ENCODE measurements at places on chromosomes 7 and 10. TPM values are rescaled to one million over a fixed set of nuclear protein-coding genes. Genes with fewer than 3 reads are reported as not detected.
A peak's percentile ranks its signal among the peaks of the same experiment; 100 is the strongest.

Gene PRLHR
- not detected for total RNA-seq

Gene HTRA1
- total RNA-seq, result not detected

Gene C10orf71
- not detected for total RNA-seq

DNA sequence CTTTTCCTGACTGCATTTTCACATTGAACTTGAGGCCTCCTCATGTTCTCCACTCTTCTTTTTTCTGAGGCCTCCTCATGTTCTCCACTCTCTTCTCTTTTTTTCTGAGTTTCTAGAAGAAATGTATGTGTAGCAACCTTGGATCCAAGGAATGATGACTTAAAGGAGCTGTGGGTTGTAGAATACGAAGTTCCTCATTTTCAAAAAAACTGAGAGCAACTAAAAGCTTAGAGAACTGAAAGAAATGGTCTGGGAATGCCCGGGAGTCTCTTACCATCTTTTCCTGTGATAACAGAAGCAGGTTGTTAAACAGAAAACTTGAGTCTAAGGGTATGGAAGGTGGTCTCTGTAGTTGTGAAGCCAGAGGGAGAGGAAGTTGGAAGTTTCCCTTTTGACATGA is 32.8 kb downstream of the MRPS33 start:
- no peak for DNase-seq

DNA sequence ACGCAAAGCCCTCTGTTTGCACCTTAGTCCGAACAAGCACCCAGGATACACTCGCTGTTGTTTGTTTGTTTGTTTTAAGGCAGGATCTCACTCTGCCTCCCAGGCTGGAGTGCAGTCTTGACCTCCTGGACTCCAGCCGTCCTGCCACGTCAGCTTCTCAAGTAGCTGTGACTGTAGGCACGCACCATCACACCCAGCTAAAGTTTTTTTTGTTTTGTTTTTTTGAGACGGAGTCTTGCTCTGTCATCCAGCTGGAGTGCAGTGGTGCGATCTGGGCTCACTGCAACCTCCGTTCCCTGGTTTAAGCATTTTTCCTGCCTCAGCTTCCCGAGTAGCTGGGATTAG is 76.8 kb downstream of the CTBP2 start:
- DNase-seq, result no peak

DNA sequence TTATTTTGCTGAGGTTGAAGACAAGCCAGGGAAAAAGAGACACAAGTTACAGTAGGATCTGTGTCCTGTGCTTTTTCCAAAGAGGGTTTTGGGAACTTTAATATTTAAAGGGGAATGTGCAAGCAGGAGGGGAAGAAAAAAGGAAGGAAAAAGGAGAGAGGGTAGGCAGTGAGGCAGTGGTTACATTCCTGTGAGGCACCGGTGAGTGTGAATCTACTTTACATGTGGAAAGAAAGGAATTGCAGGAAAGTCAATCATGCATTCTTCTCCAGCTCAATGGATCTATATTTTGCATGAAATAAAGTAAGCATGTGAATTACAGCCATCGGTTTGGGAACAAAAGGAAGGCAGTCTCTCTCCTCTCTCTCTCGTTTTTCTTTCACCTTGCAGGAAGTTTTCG is 12.6 kb upstream of the DYNC2I1 start:
- no peak for DNase-seq

- no peak for DNase-seq
These were observed 938 bp upstream of the CADPS2 start for GRCh38 chr7:122887198-122887597.

DNA sequence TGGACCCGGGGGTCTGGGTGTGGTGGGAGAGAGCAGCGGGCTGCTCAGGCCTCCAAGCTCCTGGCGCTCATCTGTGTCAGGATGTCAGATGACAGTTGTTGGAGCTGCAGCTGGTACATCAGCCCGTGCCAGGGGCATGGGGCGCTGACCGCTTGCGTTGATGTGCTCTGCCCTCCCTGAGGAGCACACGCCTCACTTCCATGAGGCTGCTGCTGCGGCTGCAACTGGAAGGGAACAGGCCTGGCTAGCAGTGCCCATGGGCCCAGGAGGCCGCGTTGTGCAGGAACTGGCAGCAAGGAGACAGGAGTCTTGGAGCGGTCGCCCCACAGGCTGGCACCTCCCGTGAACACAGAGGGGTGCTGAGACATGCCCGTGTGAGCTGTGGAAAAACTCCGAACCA is 361.3 kb upstream of the MKI67 start:
- no peak for DNase-seq

DNA sequence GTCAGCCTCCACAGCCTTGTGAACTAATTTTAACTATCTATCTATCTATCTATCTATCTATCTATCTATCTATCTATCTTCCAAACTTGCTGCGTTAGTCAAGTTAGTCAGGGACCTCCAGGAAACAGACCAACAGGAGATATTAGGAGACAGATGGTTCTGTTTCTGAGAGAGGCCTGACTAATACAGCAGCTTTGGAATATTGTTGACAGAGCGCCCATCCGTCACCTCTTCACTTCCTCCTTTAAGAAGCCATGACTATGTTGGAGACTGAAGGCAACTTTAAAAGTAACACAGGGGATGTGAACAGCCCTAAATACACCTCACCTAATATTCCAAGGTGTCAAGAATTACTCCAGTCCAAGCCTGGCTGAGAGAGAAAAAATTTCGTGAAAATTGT is 280.9 kb upstream of the IGFBP3 start:
- no peak for DNase-seq

- peak; percentile 13 for DNase-seq
These were observed 40.3 kb downstream of the NRCAM start for GRCh38 chr7:108415821-108416536.

Gene LIPF
- not detected for total RNA-seq

Gene SEMA3A
- 0.10 TPM for total RNA-seq

- DNase-seq, result no peak
These were observed 633.4 kb downstream of the PARD3 start for GRCh38 chr10:34181553-34182300.

DNA sequence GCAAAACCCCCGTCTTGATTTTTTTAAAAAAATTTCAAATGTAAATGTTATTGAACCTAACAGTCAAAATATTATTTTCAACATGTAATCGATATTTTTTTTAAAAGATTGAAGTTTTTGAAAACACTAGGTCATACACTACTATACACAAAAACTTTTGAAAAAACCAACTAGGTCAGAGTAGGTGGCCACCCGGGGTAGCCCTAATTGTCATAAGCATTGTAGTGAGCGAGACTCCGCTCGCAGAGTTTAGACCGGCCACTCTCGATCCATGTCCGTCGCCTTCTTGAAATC is 417 bp downstream of the RFC2 start:
- no peak for DNase-seq

GRCh38 chr10:53667063-53667462 is 894.5 kb upstream of the MBL2 start:
- DNase-seq, result no peak

- DNase-seq, result no peak
These were observed 18.2 kb upstream of the TMEM248 start for GRCh38 chr7:66902844-66903180.

Gene EBLN1
- not detected for total RNA-seq

Gene DNMBP
- 6.5 TPM for total RNA-seq

Gene SFRP5
- 14.4 TPM for total RNA-seq

DNA sequence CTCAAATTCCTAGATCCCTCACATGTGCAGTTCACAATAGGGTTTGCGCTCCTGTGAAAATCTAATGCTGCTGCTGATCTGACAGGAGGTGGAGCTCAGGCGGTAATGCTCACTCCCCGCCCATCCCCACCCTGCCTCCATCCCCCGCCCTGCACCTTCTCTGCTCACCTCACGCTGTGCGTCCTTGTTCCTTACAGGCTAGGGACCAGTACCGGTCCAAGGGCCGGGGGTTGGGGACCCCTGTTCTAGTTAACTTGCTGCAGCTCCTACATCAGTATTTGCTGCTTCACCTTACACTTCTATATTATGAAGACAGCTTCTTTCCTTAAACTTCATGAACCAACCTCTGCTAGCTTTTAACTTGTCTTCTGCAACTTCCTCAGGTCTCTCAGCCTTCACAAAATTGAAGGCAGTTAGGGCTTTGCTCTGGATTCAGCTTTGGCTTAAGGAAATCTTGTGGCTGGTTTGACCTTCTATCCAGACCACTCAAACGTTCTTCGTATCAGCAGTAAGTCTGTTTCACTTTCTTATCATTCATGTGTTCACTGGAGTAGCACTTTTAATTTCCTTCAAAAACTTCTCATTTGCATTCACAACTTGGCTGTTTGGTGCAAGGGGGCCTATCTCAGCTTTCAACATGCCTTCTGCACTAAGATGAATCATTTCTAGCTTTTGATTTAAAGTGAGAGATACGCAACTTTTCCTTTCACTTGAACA is 1.7 kb upstream of the TNKS2 start:
- peak; percentile 55 for DNase-seq

DNA sequence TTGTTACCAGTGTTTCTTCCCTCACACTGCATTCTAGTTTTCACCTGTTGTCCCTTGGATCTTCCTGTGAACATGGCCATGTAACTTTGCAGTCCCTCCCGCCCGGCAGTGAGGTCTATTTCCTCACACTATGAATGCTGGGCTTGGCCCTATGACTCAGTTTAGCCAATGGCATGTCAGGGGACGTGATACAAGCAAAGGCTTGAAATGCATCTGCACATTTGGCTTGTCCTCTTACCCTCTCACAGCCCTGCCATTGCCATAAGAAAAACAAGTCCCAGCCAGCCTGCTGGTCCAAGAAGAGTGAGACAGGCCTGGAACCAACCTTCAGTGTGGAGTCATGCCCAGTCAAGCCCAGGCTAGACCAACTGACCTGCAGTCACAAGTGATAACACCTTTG is 17.1 kb upstream of the EZH2 start:
- DNase-seq, result no peak

Gene MEOX2
- total RNA-seq, result not detected

DNA sequence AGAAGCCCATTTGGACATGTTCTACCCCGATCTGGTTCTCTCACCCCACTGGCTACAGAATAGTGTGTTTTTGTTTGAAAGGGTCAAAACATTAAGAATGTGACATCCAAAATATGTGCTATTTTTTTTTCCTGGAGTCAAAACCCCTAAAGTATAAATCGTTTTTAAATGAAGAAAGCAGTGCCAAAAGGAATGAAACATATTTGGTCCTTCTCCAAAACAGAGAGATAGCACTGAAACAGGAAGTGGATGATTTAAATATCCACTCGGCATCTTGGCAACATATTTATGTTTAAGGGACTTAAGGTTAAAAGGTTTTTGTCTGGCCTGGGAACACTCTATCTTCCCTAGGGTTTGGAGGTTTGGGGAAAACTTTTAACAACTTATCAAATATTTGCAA is 32.3 kb downstream of the CALD1 start:
- no peak for DNase-seq

DNA sequence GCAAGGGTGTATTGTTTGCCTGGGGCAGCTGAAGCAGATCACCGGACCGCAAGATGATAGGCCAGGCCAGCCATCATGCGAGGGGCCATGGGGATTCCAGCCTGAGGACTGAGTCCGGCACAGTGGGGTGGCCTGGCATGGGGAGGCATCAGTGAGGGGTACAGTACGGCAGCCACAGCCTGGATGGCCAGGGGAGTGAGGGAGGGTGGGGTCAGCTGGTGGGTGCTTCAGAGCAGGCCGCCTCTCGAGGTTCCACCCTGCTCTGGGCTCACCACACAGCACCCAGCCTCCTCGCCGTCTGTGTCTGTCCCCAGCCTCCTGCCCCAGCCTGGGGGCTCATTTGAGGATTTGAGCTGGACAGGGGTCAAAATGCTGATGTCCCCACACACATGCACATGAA is 508.5 kb upstream of the FOXK1 start:
- DNase-seq, result no peak

- DNase-seq, result no peak
These were observed 93.5 kb upstream of the DIP2C start for GRCh38 chr10:782751-783648.

- no peak for DNase-seq
These were observed 224.8 kb downstream of the DNAJB9 start for GRCh38 chr7:108794466-108794865.

DNA sequence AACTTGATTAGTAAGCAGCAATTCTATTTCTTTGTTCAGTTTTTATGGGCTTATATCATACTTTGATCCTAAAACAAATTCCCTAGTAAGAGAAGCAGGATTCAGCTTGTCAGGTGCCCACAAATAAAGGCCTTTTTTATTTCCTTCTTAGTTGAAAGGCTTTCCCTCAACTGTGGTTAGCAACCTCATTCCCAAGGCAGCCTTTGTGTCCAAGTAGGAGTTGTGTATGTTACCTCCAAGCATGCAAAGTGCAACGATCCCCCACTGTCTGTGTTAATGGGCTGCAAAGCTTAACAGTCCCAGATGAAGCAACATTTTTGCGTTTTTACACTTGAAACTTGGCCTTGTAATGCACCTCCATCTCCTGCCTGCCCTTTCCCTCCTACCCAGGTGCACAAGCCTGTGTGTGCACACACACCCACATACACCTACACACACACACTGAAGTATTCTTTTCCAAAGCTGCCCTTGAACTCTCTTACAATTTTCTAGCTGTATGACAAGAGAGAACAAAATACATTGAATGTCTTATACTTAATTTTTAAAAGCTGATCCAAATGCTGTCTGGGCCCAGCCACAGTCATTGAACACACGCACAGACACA is 278.2 kb downstream of the SNX13 start:
- DNase-seq, result no peak

GRCh38 chr7:136956232-136956631 is 87.8 kb downstream of the CHRM2 start:
- no peak for DNase-seq

GRCh38 chr10:44659320-44659719 is 251.8 kb upstream of the TMEM72 start:
- DNase-seq, result no peak

DNA sequence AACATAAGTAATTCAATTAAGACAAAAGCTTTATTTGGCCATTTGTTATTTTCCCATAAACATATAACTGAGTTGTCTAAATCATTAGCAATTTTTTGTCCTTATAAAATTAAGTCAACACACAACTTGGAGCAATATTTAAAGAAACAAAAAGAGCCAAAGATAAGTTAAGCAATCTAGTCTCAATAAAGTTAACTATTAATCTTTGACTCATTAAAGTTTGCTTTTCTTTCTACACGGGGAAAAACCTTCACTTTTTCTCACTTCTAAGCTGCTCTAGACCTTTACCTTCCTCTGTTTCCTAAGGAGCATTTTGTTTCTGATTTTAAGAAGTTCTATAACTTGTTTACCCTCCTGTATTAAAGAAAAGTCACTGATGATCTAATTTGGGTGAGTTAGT is 867.1 kb upstream of the PHF14 start:
- no peak for DNase-seq

GRCh38 chr7:65554-65953 is 126.8 kb upstream of the FAM20C start:
- DNase-seq, result no peak

GRCh38 chr7:194252-195009 is 2.1 kb downstream of the FAM20C start:
- DNase-seq, result no peak

GRCh38 chr10:48797830-48798229 is 113.2 kb downstream of the WDFY4 start:
- DNase-seq, result no peak

- DNase-seq, result no peak
These were observed 1120.6 kb downstream of the SORCS1 start for GRCh38 chr10:106043863-106044262.

Gene SLC37A3
- 32.7 TPM for total RNA-seq

Gene CYP3A4
- not detected for total RNA-seq

- no peak for DNase-seq
These were observed 1244.8 kb upstream of the SORCS1 start for GRCh38 chr10:108409306-108409705.

Data from naive thymus-derived CD8-positive, alpha-beta T cell (primary cell).